AG09309 (cell line): ENCODE measurements at places on chromosomes 6 and 20.
A peak's percentile ranks its signal among the peaks of the same experiment; 100 is the strongest.

GRCh38 chr6:133609415-133610226 lies 279.3 kb upstream of the TCF21 start:
- peak; percentile 90 for DNase-seq

DNA sequence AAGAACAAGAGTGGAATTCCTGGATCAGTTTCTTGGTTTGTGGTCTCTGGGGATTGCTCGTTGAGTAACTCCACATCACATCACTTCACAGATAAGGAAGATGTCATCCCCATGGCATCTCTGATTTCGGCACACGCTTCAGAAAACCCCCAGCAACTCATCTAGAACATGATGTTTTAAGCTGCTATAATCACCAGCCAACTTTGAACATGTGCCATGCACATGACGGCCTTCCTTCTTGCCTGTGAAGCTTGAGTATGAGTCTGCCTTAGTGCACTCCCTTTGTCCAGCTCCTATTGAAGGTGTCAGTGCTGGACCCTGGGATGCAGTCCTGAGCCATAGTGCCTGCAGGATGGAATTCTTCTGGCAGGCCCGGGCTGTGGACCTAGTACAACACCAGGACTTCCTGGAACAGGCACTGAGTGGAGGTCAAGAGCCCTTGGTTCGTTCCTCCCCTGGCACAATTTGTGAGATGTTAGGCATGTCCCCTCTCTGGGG lies 231.5 kb upstream of the SUPT3H start:
- no peak for DNase-seq

DNA sequence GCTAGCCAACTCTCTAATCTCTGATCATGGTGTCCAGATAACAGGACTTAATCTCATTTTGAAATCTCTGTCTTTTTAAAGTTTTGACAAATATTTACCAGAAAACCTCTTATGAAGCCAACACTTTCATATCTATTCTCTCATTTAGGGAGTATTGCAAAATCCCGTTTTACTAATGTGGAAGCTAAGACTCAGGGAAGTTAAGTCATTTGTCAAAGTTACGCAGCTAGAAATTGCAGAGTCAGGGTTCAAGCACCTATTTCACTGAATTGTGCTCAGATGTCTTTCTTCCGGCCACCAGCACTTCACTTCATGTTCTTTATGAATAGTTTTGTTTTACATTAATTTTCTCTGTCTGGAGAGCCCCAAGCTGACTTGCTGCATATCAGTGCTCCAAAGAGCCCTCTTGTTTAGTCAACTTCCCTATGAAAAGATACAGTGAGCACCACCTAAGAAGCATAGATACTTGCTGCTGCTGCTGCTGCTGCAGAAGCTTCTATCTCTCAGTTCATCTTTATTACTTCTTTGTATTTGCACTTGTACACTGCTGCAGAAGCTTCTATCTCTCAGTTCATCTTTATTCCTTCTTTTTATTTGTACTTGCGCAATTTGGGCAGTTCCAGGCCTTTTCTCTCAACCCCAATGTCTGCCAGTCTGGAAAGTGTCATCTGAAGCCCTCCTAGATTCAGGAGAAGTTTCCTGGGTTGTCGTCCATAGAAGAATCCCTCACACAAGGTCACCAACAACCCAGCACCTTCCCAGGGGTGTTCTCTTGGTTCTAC lies 329.7 kb downstream of the MAFB start:
- DNase-seq, result no peak

DNA sequence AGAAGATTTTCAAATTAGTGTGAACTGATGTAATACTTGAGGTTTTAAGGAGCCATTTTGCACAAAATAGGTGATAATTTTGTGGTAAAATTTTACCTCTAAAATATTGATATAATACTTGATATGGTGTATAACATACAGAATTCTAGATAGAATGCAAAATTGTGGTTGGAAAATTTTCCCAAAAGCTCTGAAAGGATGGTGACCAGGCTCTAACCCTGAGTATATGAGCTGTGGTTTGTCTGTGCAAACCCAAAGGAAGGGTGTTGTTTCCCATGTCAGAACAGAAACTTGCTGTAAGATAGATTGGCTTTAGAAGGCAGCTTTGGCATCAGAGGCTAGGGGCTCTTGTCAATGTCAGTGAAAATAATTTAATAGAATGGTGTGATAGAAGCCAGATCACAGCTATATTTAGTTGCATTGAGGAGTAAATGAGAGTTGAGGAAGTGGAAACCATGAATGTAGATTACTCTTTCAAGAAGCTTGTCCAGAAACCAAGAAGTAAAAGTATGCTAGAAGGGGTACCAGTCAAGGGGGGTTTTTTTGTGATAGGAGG lies 257.7 kb downstream of the FARS2 start:
- no peak for DNase-seq

GRCh38 chr6:127458817-127459216 lies 372 bp downstream of the KIAA0408 start:
- no peak for DNase-seq

DNA sequence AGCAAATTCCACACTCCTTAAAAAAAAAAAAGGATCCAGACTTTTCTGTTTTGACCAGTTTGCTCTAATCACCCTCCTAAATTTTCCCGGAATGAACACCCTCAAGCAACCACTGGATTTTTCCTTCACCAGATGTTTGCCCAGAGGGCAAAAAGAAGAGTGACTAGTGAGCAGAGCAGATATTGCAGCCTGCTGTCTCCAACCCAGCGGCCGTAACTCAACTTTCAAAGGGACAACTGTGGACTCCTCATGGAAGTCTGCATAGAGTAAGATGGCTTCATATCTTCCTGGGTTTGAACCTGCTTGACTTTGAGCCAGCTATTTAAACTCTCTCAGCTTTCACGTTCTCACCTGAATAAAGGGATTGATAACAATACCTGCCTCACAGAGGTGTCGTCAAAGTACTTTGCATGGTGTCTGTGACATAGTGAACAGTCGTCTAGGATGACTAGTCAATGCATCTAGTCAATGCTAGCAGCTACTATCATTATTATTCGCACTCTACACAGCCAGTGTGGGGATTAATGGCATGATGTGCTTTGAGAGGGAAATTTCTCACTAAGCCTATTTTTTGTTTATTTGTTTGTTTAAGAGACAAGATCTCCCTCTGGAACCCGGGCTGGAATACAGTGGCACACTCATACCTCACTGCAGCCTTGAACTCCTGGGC lies 92.2 kb upstream of the HIVEP1 start:
- DNase-seq, result no peak

GRCh38 chr6:153126218-153126617 lies 4.9 kb downstream of the RGS17 start:
- DNase-seq, result no peak

- DNase-seq, result no peak
These were observed 25.6 kb upstream of the FUCA2 start for GRCh38 chr6:143536866-143537691.

GRCh38 chr20:1897965-1898464 lies 2.8 kb downstream of the SIRPA start:
- DNase-seq, result no peak

- DNase-seq, result no peak
These were observed 4.5 kb downstream of the PRDM13 start for GRCh38 chr6:99611148-99611547.

- no peak for DNase-seq
These were observed 42.9 kb upstream of the SPTLC3 start for GRCh38 chr20:12965870-12966251.

DNA sequence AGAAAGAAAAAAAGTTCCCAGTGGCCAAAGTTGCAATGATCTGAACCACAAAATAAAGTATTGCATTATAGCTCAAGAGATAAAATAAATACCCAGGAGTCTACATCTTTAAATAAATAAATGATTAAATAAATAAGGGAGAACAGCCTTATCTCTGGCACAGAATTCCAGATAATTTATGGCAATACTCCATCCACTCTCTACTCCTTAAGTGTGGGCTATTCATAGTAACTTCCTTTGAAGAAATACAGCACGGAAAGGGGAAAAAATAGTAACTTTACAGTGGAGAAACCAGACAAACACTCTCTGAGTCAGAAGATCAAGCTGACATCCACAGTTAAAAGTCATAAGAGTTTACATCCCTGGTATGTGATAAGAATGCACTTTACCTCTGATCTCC lies 11.6 kb downstream of the AURKA start:
- DNase-seq, result no peak

- DNase-seq, result no peak
These were observed 161.4 kb downstream of the CLIC5 start for GRCh38 chr6:45854149-45854742.

DNA sequence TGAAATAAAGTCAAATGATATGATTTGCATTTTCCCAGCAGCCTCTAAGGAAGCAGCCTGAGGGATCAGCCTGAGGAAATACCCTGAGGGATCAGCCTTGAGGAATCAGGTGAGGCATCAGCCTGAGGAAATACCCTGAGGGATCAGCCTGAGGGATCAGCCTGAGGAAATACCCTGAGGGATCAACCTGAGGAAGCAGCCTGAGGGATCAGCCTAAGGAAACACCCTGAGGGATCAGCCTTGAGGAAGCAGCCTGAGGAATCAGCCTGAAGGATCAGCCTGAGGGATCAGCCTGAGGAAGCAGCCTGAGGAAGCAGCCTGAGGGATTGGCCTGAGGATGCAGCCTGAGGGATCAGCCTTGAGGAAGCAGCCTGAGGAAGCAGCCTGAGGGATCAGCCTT lies 669.7 kb upstream of the AGPAT4 start:
- no peak for DNase-seq

- no peak for DNase-seq
These were observed 835.3 kb upstream of the CITED2 start for GRCh38 chr6:140209775-140210174.

GRCh38 chr6:106103728-106104109 lies 17.6 kb downstream of the PRDM1 start:
- no peak for DNase-seq

DNA sequence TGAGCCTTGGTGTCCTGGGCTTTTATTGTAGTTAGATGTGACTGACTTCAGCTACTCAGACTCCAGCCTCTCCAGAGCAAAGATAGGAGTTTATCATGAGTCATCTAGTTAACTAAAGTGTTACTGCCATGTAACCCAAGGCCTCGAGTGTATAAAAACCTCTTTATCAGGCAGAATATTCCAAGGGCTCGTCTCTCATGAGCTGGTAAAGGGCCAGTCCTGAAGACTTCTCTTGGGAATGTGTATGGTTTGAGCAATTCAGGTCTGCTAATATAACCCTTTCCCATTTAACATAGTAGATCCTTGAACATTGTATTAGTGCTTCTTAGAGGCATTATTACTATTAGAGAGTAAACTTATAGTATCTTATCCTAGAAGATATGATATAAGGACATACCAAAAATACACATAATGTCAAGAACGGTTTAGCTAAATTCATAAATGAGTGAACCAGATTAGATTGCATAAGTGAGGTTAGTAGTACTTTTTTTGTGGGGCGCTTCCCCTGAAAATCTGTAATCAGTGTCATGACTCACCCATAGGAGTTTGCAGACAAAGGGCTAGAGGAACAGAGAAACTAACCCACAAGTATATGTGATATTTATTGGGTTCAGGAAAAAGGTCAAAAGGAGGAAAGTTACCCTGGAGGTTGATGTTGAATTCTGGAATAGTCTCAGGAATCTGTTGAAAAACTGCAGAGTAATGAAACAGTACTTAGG lies 16.0 kb downstream of the DSE start:
- no peak for DNase-seq

GRCh38 chr6:89111933-89112332 lies 5.9 kb downstream of the SRSF12 start:
- DNase-seq, result no peak

- no peak for DNase-seq
These were observed 6.2 kb downstream of the CSE1L start for GRCh38 chr20:49052334-49052733.

DNA sequence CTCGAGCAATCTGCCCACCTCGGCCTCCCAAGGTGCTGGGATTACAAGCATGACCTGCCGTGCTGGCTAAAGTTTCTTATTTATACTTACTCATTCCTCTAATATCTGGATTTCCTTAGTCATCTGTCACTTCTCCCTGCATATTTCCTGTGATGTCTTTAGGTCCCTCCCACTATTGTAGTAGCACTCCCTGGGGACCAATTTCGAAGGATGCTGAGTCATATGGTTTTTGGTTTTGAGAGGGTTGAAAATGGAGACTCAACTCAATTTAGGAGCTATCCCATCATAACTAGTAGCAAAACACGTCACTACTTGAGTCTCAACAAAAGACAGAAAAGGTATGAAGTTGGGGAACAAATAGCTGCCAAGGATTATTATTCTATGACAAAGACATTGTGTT lies 20.2 kb downstream of the MCUR1 start:
- no peak for DNase-seq

DNA sequence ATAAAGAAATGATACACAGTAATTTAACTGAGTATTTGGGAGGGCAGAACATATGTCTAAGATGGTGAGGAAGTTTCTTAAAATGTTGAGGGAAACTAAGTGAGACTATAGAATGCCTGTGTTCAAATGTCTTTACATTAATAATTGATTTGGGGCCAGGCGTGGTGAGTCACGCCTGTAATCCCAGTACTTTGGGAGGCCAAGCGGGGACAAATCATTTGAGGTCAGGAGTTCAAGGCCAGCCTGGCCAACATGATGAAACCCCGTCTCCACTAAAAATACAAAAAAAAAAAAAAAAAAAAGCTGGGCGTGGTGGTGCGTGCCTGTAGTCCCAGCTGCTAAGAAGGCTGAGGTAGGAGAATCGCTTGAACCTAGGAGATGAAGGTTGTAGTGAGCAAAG lies 66.7 kb downstream of the THEMIS start:
- DNase-seq, result no peak

- DNase-seq, result no peak
These were observed 165.6 kb downstream of the TRIM27 start for GRCh38 chr6:28758046-28758817.

- no peak for DNase-seq
These were observed 17.1 kb downstream of the TCF21 start for GRCh38 chr6:133906050-133906449.

- DNase-seq, result no peak
These were observed 258.9 kb downstream of the KIF16B start for GRCh38 chr20:16314320-16314719.

DNA sequence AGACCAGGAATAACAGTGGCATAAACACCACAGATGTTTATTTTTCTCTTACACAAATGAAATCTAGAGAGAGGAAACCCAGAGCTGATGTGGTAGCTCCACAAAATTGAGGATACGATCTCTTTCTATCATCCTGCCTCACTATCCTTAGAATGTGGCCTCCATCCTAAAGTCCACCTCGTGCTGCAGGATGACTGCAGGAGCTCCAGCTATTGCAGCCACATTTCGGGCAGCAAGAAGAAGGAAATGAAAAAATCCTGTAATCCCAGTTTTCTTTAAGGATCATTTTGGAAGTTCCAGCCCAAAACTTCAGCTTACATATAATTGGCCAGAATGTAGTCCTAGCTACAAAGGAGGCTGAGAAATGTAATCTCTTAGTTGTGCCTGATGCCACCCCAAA lies 41.2 kb upstream of the ARFGEF2 start:
- no peak for DNase-seq

GRCh38 chr6:27135087-27135657 lies 112.3 kb upstream of the PRSS16 start:
- DNase-seq, result no peak

DNA sequence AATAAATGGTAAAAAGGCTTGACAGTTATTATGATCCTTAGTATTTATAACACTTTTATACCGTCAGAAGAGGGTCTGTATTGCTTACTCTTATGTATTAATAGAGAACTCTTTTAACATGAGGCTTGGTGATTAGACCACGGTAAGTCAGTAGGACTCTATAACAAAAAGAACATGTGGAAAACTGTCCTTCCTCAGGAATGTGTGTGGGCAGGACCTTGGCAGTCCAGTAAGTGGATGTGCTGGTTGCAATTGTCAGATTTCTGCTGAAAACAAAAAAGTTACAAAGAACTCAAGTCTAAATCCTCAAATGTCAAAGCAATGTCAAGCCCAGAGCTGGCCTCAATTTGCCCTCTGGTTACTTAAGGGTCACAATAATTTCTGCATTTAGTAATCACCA lies 81.1 kb downstream of the PLCG1 start:
- peak; percentile 49 for DNase-seq
